ENCODE measurements at places on chromosomes 4 and X.

GRCh38 chr4:99651016-99651769 is 6.4 kb downstream of the C4orf54 start:
- no peak for DNase-seq

GRCh38 chr4:157702831-157703230 is 470.0 kb downstream of the GASK1B start:
- DNase-seq = no peak

DNA sequence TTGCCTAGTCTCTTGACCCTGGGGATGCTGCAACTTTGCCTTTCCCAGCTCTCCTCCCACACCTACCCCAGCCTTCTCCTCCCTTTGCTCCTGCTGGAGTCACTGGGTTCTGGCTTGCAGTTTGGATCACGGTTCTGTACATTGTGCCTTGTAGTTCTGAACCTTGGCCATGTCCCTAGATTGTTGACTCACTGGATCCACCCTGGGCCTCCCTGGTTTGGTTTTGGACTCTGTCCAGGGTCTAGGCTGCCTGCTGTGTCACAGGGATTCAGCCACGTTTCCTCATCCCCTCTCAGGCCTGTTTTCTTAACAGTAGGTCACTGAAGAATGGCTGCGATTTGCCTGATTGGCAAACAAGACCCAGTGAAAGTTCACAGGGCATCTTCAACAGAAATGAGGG is 11.5 kb upstream of the GABRE start:
- DNase-seq = no peak

GRCh38 chr4:178198691-178199090 is 756.5 kb upstream of the AGA start:
- DNase-seq = no peak

DNA sequence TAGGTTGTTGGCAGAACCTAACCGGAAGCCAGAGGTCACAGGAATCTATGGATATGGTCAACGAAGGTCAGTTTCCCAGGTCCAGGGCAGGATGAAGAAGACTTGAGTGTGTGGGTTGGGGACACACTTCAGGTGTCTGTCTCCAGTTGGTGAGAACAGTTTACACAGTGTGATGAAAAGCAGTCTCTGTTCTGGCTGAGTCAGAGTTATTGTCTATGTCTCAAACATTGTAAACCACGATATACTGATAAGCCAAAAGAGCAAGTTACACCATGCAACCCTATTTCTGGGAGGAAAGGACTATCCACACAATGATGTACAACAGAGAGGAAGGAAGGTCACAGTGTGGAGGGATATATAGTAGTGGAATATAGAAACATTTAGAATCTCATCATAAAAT is 187.1 kb upstream of the C1QTNF7 start:
- DNase-seq = no peak

- DNase-seq = no peak
These were observed 1099.5 kb upstream of the INTU start for GRCh38 chr4:126533146-126533805.

GRCh38 chr4:17597517-17597916 is 16.9 kb upstream of the MED28 start:
- no peak for DNase-seq

DNA sequence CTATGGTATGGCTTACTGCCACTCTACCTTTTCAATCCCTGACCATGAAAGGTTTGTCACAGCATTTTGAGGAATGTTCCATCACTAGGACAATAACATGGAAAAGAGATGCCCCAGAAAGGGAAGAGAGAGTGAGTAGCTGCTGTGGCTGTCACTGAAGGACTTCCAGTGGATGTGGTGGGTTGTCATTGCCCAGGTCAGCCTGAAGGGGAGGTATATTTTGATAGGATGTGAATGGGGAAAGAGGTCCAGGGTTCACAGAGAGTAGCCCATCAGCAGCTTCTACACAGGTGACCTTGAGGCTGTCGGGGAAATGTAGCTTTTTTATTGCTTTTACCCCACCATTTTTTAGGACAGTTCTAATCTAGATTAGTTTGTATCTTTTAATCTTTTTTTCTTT is 30.8 kb downstream of the MTM1 start:
- no peak for DNase-seq

DNA sequence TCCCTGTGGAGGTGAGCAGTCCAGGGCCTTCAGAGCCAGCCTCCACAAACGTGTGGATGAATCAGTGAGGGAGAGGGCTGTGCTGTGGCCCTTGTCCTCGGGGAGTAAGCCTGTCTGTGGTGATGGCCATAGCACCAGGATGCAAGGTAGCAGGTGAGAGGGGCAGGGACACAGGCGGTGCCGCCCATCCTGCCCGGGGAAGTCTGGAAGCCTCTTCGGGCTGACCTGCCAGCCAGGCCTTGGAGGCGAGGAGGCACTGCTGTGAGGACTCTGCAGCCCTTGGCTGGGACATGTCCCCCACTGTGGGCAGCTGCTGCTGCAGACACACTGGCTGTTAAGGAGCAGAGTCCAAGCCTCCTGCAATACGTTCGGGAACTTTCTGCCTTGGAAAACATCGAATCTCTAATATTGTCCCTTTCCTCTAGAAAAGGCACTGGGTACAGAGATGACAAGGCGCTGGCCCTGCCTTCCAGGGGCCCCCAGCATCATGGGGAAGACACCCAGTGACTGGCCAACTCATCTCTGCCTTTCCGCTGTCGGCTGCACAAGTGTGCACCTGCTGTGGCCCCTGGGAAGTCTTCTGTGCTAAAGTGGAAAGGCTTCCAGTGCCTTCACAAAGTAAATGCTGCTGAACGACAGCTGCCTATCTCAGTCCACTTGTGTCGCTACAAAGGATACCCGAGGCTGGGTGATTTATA is 101.4 kb downstream of the ADRA2C start:
- DNase-seq = no peak

DNA sequence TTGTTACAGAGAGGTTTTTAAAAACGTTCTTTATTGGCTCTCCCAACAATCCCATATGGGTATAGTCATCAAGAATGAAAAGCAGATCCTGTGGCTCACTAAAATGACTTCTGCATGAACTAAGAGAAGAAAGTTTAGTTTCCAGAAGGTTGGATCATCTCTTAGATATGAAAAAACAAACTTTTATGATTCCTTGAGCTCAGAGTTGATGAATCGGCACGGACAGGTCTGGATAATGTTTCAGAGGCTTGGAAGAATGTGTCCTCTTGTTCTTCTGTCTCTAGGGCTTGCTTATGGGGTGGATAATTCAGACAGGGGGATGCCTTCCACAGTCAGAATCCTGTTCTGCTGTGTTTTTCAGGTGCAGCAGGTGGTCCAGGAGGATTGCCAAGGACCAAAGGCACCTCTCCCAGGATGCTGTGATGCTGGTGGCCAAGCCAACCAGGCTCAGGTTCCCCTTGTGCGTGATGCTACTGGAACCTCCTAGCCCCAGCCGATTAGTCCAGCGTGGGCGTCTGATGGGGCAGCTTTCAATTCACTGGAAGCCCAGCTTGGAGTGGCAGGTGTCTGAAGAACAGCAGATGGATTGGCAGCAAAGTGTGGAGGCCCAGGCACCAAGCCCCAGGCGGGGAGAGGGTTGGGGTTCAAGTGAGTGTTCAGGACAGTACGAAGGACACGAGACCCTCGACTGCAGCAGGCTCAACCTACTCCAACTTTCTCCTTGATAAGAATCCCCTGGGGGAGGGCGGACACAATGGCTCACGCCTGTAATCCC is 30.3 kb downstream of the CCKAR start:
- no peak for DNase-seq

GRCh38 chrX:103730796-103731493 is 20.2 kb downstream of the TMEM31 start:
- no peak for DNase-seq

- no peak for DNase-seq
These were observed 212.1 kb upstream of the POF1B start for GRCh38 chrX:85591536-85591935.

GRCh38 chr4:176277162-176277904 is 8.3 kb upstream of the ASB5 start:
- DNase-seq = no peak

Measured in stimulated activated CD8-positive, alpha-beta memory T cell treated with anti-CD3 and anti-CD28 coated beads, Interleukin-7, amount 100 ng/mL, for 4 hours (primary cell).